Tracheal epithelial cell (primary cell): ENCODE measurements at places on chromosomes 13 and 19. TPM values are rescaled to one million over a fixed set of nuclear protein-coding genes. Genes with fewer than 3 reads are reported as not detected.

LAIR1 gene
- total RNA-seq = under 0.01 TPM in 1 of 2 replicates, not detected in the other

ATP8A2 gene
- total RNA-seq = under 0.01 and 2.2 TPM in 2 replicates

CEACAM8 gene
- total RNA-seq = not detected in 2 replicates

GRK1 gene
- not detected in 2 replicates for total RNA-seq

IL17D gene
- under 0.01 and 0.24 TPM in 2 replicates for total RNA-seq

VN1R2 gene
- total RNA-seq = not detected in 2 replicates

FREM2 gene
- total RNA-seq = under 0.01 and 0.24 TPM in 2 replicates

TMEM255B gene
- total RNA-seq = 0.48 and 3.0 TPM in 2 replicates

ERFL gene
- total RNA-seq = 0.21 TPM in 1 of 2 replicates, not detected in the other

CNN1 gene
- 1.7 TPM in 1 of 2 replicates, not detected in the other for total RNA-seq

CRLF1 gene
- 0.21 and 1.2 TPM in 2 replicates for total RNA-seq

RAB4B gene
- total RNA-seq = 5.3 and 8.0 TPM in 2 replicates

SCN1B gene
- 0.48 TPM in 1 of 2 replicates, not detected in the other for total RNA-seq
